ENCODE measurements at places on chromosomes 1 and 21.

GRCh38 chr1:111320066-111320879, 29.6 kb downstream of the CHIA start:
- no peak for DNase-seq

DNA sequence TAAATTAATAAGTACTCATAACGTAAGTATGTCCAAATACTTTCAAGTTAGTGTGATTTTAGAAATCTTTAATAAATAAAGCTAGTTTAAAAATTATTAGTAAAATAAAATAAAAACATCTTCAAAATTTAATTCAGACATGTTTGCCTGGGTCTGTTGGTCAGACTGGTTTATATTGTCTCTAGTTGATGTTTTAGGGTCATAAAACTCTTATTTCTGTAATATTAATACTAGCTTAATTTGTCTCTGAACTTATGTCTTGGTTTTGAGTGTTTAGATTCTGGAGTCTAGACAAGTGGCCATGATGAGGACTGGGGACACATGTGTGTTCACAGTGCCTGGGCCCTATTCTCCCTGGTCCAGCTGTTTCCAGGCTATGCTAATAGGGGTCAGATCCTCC, 184.5 kb upstream of the TNR start:
- DNase-seq = no peak

DNA sequence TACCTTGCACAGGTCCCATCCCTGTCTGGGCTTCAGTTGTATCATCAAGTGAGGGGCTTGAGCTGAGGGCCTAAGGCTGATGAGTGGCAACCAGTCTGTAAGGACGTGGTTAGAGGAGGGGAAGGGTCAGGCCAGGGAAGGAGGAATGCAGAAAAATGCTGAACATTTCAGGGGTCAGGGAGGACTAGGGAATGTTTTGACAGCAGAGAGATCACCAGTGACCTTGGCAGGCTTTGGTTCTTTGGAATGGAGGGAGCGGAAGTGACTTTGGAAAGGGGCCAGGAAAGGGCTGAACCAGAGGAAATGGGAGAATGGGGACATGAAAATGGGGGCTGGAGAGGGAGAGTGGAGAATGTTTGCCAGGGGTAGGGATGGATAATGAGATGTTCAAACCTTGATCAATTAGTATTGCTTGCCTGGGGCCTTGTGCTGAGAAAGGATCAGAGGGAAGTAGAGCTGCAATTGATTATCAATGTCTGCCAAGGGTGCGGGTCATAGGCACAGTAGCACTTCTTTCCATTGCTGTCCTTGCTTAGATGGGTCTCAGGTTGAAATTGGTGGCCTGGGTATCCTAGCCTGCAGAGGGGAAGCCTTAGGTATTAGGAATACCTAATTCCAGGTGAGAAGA, 7.4 kb downstream of the LDLRAP1 start:
- no peak for DNase-seq

GRCh38 chr1:42758641-42759040, 8.2 kb downstream of the P3H1 start:
- DNase-seq = no peak

DNA sequence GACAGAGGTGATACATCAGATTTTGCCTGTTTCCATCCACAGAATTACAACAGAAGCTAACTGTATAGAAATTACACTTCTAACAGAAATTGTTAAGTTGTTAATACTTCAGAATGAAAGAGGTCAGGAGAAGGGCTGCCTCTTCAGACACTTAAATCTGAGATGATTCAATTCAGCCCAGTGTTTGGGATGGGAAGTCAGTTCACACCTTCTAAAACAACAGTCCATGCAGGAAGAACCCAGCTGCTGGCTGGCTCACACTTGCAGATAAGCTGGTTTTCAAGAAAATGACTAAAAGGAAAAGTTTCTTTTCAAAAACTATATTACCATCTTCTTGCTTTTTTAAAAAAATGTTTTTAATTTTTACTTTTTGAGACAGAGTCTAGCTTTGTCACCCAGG, 132.4 kb downstream of the SMYD2 start:
- DNase-seq = peak; percentile 15

DNA sequence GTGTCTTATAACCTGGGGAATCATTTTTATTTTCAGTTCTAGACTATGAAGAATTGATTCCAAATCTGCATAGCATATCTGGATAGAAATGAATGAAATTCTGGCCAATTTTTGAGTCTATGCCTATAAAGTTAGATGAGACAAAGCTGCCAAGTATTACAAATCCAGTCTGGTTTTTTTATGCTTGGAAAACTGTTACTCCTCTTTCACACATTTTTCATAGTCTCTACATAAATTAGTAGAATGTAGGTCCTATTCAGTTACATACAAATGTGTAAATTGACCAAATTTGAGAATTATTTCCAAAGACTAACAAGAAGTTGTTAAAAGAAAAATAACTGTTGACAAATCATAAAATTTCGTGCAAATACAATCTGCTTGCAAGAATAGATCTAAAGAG, 1505.2 kb downstream of the AMY1C start:
- no peak for DNase-seq

GRCh38 chr1:41883507-41883906, 35.2 kb downstream of the HIVEP3 start:
- no peak for DNase-seq

DNA sequence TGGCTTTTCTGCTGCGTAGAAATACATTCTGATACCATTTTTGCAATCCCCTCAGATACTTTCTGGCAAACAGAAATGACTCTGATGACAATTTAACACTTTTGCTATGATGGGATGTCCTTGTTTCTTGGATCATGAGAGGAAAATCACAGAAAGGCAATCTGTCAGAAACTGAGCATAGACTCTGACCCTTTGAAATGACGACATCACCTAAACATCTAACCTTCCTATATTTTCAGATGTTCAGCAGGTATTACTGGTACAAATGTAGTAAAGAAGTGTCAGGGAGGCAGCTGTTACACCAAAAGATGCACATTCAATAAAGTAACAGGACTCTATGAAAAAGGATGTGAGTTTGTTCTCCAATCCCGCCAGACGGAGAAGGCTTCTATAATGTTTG, 13.2 kb downstream of the CLCA1 start:
- no peak for DNase-seq

- DNase-seq = no peak
Measured at GRCh38 chr1:47590523-47591225, 152.8 kb downstream of the FOXD2 start.

DNA sequence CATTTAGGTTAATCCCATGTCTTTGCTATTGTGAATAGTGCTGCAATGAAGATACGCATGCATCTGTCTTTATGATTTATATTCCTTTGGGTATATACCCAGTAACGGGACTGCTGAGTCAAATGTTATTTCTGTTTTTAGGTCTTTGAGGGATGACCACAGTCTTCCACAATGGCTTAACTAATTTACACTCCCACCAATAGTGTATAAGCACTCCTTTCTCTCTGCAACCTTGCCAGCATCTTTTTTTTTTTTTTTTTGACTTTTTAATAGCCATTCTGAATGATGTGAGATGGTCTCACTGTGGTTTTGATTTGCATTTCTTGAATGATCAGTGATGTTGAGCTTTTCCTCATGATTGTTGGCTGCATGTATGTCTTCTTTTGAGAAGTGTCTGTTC, 33.5 kb downstream of the ASH1L start:
- DNase-seq = no peak

GRCh38 chr1:228827019-228827418, 91.7 kb downstream of the RHOU start:
- peak; percentile 24 for DNase-seq

DNA sequence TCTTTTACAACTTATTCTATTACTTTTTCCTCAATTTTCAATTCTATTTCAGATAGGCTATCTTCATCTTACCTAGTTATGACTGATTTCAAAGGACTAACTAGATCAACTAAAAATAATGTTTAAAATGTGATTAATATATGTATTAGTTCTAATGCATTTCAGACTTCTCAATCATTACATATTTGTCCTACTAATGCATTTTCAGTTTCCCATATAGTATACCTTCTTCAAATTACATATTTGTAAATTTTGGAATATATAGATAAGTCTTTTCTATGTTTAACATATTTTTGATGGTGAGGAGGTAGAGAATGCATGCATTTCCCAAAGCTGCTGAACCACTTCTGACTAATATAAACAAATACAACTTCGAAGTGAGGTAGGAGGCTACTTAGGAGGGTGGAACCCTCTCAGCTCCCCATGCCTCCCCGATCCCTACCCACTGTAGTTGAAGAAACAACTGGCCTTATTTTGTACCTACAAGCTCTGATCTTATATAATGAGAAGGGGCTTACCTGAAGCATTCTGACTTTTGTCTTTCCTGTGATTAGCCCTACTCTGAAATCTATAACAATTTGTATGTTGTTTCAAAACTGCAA, 1.7 kb downstream of the TRMT1L start:
- no peak for DNase-seq

DNA sequence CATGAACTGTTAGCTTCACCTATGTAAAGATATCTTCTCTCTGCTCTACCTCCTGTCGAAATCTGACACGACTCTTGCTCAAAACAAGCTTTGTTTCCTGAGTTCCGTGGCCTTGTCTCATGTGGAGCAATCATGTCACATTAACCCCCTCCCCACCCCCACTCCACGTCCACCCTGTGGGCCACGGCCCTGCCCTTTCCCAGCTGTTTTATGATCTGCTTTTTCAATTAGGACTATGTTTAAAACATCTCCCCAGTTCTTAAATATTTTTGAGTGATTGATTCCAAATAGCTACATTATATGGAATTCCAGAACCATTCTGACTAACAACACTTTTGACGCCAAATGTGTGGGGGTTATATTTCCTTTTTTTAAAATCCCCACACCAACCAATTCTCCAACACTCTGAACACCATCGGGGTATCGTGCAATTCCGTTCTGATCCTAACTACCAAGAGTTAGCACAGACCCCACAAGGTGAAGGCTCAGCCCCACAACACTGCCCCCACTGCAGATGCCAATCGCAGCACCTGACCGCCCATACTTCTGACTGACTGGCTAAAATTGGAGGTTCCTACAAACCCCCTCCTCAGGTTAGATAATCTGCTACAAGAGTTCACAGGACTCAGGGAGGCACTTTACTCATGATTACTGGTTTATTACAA, 12.7 kb upstream of the S100A8 start:
- no peak for DNase-seq

DNA sequence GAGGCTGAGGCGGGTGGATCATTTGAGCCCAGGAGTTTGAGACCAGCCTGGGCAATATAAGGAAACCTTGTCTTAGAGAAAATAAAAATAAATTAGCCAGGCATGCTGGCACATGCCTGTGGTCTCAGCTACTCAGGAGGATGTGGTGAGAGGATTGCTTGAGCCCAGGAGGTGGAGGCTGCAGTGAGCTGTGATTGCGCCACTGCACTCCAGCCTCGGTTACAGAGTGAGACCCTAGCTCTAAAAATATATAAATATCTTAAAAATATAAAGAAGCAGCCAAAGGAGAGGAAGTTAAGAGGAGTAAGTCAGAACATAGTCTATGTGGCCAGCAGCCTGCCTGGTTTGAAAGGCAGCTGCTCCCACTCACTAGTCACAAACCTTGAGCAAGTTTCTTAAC, 4.5 kb upstream of the IL10RB start:
- peak; percentile 22 for DNase-seq

DNA sequence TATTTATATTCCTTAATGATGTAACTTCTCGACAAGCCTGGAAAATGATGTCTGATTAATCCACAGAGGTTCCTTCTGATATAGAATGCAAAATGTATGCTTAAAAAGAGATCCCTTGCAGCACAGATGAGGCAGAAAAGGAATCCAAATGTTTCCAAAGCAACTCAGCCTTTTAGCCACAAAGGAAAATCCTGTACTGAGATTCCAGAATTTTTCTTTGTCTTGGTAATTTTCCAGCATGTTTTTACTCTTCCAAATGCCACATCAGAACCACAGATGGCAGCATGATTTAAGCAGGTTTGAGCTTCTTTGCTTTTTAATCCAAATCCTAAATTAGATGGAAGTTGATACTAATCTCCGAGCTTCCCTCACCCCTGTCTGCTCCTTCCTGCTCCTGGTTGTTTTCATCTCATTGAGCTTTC, 176.4 kb upstream of the PALMD start:
- no peak for DNase-seq

- DNase-seq = no peak
Measured at GRCh38 chr1:156319664-156320063, 18.4 kb downstream of the CCT3 start.

DNA sequence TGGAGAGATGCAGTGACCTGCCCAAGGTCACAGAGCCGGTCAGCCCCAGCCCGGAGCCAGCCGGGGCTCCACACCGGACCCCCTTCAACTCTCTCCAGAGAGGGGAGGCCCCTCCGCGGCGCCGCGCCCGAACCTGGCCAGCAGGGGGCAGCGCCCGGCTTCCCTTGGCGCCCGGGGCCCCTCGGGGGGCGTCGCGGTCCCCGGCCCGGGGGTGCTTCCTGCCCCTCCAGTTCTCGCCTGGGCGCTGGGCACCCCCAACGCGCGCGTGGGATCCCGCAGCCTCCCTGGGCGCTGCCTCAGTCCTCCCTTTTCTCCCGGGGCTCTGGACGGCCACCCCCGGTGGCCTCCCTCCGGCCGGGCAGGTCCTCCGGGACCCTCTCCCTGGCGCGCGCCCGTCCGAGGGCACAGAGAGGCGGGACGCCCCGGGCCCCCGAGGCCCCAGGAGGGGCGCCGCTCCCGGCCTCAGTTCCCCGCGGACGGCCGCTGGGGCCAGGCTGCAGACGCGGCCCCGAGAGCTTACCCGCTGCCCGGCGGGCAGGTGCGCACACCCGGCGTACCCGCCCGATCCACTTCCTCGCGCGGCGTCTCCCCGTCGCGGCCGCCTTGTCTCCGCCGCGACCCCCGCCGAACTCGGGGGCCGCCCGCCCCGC, 406 bp downstream of the HTR1D start:
- no peak for DNase-seq

- no peak for DNase-seq
Measured at GRCh38 chr1:13760921-13761320, 60.9 kb downstream of the PRDM2 start.

DNA sequence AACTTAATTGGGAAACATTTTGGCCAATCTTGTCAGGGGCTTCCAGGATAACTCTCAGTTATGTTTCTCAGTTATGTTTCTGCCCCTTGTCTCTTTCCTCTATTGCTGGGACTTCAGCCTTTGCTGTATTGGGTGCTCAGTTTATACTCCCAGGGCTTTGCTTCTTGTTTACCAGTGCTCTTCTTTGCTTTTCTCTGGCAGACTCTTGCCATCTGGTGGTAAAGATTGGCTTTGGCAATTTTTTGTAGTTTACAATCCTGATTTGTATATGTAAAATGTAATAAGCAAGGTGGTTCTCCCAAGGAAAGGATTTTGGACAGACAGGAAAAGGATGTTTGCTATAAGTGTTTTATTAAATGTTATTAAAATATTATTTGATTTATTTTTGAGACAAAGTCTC, 37.9 kb downstream of the FABP3 start:
- DNase-seq = peak; percentile 4

DNA sequence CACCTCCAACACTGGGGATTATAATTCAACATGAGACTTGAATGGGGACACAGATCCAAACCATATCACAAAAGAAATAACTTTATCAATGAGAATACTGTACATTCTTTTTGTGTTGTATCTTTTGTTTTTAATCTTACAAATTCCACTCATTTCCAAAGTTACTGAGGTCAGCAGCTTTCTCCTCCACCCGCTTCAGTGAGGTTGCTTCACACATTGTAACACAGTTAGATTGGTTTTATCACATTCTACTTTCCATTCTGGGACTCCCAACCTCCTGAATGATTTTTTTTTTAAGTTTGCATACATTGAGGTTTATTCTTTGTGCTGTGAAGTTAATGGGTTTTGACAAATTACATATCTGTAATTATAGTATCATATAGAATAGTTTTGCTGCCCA, 43.8 kb downstream of the DDAH1 start:
- DNase-seq = no peak

Measured in activated CD4-positive, alpha-beta T cell treated with anti-CD3 and anti-CD28 coated beads, Interleukin-2, Interleukin-4, amounts not matched to agents 100 ng/mL and 50 ng/mL, durations not matched to agents 16 hours and 8 hours (primary cell).